Left lung (tissue), 14 donors: ENCODE measurements at places on chromosomes 6 and 20. TPM values are rescaled to one million over a fixed set of nuclear protein-coding genes. Genes with fewer than 3 reads are reported as not detected.

Gene LEMD2
- total RNA-seq, result 47.9 TPM

Gene GCNT2
- total RNA-seq, result 25.1 TPM

Gene TPBG
- 19.3 TPM for total RNA-seq

Gene CPXM1
- 8.1 TPM for total RNA-seq

Gene DNAJC5
- total RNA-seq, result 39.9 TPM
